ENCODE measurements at places on chromosomes 11 and 22.

DNA sequence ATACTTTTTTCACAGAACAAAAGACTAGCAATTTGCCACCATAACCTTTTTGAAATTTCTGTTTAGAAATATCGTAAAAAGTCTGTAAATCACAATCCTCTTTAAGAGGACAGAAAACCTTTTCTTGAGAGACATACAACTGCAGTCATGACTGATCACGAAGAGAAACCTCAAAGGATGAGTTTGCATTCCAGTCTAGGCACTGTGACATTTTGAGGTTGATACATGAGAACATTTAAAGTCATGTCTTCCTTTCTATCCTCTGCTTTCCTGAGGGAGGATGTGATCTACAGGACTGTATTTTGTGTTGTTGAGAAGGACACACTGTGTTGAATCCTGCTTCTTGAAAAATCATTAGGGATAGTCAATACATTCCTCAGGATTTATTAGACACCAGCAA is 476.7 kb upstream of the CCDC179 start:
- DNase-seq = no peak

DNA sequence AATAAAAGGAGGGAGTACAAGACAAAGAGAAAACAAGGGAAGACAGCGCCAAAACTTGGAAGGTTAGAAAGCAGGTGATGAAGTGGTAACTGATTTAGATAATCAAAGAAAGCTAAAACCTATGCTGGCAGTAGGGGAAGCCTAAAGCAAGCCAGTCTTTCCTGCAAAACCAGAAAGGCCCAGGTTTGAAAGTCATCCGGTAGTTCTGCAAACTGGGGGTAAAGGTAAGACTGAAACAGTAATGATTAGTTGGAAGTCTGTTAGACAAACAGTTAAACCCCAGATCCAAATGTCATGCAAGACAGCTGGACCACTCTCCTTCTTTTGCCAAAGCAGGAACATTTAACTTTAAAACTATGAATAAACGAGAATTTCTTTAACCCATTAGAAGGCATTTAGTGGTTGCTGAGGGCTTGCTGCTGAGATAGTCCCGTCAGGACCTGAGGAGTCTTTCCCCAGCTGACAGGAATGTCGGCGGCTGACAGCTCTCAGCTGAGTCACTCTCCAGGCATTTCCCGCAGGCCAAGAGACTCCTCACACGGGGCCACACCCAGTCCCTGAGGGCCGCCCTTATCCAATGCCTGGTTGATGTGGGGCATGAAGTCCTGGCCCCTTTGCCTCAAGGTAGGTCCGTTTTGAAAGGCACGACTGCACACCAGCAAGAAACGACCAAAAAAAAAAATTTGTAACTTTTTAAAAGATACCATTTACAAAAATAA is 36.3 kb upstream of the CFAP300 start:
- DNase-seq = no peak

DNA sequence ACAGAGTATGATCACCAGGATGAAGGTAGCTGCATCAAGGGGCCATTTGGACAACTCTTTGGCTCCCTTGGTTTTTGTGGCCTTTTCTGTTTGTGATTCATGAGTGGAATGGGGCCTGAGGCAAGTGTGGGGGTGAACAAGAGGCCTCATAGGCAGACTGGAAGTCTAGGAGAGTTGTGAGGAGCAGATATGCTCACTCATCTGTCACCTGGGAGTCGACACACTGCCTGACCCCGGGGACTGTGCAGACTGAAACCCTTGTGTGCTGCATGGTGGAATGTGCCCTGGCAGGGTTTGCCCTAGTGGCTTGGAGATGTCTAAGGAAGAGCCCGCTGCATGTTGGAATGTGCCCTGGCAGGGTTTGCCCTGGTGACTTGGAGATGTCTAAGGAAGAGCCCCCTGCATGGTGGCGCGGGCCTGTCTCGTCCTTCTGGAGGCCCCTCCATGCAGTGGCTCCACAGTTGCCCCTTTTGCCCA is 60.0 kb downstream of the MED15 start:
- DNase-seq = no peak

- DNase-seq = no peak
Observed at GRCh38 chr11:113557926-113558325, 82.7 kb upstream of the DRD2 start.

GRCh38 chr11:36240801-36241200 is 48.4 kb downstream of the COMMD9 start:
- no peak for DNase-seq

DNA sequence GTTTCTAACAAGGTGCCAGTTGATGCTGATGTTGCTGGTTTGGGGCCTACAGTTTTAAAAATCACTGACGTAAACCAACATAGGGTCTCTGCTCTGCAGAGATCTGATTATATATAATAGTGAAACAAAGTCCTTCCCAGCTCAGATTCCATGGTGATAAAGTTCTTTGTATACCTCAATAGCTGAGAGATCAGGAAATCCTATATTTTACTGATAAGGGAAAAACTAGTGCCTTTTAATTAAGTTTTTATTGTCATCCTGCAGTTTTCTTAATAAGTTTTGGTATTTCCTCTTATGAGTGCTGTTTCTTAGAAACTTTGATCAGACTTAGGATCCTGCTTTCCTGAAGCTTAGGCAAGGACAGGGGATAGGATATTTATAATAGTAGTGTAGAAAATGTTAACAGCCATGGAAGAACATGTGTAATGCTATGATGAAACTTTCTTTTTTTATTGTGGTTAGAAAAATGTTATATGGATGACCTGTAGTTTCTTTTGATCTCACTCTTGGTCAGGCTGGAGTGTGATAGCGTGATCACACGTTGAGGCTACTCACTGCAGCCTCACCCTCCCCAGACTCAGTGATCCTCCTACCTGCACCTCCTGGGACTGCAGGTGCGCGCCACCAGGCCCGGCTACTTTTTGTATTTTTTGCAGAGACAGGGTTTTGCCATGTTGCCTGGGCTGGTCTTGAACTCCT is 14.1 kb downstream of the CAPRIN1 start:
- DNase-seq = no peak

Data from T-helper 2 cell (primary cell).